ENCODE measurements at places on chromosomes 12 and 14.

DNA sequence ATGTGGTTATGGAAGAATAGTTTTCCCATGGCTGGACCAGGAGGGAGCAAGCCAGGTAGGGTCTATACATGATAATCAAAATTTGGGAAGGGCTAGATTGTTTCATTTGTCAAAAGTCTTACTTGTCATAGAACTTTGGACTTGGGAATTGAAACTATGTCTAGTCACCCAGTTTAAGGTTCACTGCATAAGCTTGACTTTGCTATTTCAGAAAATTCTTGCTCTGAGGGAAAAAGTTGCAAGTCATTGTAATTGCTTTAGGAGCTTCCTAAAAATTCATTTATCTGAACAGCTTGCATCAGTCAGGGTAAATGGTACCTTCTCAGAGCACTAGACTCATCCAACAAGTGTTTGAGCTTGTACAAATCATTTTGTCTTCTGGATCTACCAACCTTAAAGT lies 1194.7 kb downstream of the GALC start:
- no peak overlapping the region for H3K27ac ChIP-seq
- no peaks in the 10 kb centered on the region for H3K27me3 ChIP-seq
- H3K4me3 ChIP-seq: no peak overlapping the region

DNA sequence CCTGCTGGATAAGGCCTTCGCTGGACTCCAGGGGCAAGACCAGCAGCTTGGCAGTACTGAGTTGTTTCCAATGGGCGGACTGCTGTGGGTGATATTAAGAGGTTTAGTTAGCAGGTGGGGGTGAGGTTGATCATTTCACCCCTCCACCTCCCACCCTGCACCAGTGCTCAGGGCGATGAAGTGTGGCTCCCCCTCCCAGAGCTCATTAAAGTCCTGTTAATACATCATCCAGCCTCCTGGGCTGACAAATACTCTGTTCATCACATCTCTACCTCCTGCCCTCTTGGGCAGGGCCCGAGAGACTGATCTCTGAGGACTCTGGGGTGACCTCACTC lies 2.4 kb upstream of the FIGNL2 start:
- DNase-seq: no peak
- no peaks in the 10 kb centered on the region for H3K4me1 ChIP-seq
- H3K4me3 ChIP-seq: peak overlapping the region; percentile 12
- H3K27ac ChIP-seq: no peak overlapping the region
- no peaks in the 10 kb centered on the region for H3K36me3 ChIP-seq

- H3K27me3 ChIP-seq: no peaks in the 10 kb centered on the region
- no peak overlapping the region for H3K4me3 ChIP-seq
- H3K36me3 ChIP-seq: peaks cover 9% of the 10 kb centered on the region
- no peaks in the 10 kb centered on the region for H3K4me1 ChIP-seq
- no peak overlapping the region for H3K27ac ChIP-seq
Observed at GRCh38 chr14:105601360-105602242, 75.2 kb downstream of the TMEM121 start.

DNA sequence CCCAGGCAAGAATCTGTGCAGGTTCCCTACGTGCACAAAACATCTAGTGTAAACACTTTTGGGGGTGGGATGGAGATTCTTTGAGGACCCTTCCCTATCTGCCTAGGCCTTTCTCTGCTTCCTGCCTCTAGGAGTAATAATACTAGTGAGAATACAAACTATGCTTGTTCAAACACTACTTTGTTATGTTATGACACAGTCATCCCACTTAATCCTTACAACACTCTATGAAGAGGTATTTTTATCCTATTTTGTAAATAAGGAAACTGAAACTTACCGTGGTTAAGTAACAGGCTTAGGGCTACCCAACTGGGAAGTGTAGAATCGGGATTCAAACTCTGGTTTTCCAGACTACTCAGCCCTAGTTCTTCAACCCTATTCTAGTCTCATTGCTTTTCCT lies 96.5 kb downstream of the KCNA5 start:
- H3K4me1 ChIP-seq: no peaks in the 10 kb centered on the region
- no peaks in the 10 kb centered on the region for H3K27me3 ChIP-seq
- H3K27ac ChIP-seq: no peak overlapping the region
- peaks cover 5% of the 10 kb centered on the region for H3K36me3 ChIP-seq
- no peak for DNase-seq

- DNase-seq: peak; percentile 85
- no peak overlapping the region for H3K27ac ChIP-seq
- H3K4me1 ChIP-seq: no peaks in the 10 kb centered on the region
- no peaks in the 10 kb centered on the region for H3K27me3 ChIP-seq
Observed at GRCh38 chr12:7933255-7933726, 2.7 kb downstream of the SLC2A3 start.

Measured in H9 (cell line).